CD4-positive, alpha-beta T cell treated with Interleukin-15 for 1 hour (primary cell): ENCODE measurements at places on chromosomes 3 and 15.
A peak's percentile ranks its signal among the peaks of the same experiment; 100 is the strongest.

DNA sequence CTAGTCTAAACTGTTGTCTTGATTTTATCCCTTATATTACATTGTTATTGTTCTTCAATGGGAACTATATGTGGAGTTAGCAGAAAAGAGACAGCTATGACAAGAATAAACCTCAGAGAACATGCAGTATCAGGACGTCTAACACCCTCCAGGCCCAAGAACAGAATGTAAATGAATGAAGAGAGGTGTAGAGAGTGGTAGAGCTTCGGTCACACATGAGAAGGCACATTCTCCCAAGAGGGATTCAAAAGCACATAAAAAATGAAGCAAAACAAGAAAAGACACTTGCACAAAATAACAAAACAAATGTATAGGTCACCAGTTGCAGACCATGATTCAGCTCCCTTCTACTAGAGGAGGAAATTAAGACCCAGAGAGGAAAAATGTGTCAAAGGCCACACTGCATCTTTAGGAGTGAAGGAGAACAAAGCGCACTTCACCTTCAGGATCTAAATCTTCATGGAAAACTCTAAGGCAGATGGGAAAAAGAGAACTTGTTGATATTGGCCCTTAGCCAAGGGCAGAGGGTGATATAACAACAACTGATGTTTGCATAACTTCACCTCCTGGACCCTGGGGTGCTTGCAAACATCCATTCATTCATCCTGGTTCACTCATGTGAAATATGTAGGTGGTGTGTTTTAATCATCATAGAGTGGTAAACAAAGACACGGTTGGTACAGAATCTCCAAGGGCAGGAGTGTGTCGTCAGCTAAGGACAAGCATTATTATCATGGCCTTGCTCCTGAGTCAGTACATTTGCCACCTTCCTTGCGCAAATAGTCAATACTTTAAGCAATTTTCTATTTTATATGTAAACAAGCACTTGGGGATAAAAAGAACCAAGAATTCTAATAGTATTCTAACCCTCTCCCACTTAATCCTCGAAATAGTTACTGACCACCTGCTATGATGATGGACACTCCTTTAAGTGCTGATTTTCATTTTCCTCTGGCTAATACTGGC is 8.8 kb downstream of the NEK10 start:
- DNase-seq = no peak

GRCh38 chr15:46413799-46414198 is 779.0 kb downstream of the SQOR start:
- no peak for DNase-seq

DNA sequence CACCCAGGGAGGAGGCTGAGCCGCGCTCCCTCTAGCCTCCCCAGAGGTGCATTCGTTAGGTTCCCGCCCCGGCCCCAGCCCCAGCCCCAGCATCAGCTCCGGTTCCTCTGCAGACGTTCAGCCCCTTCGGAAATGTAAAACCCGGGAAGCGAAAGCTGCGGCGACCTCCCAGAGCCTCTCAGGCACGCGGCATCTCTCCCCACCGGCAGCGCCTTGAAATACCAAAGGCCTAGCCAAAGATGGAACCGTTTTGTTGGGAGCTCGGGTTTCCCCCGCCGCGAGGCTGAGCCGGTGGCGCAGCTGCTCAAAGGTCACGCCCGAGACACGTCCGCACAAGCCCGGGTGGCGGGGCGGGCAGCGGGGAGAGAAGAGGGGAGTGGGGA is 77.8 kb upstream of the HES1 start:
- peak; percentile 32 for DNase-seq

- DNase-seq = no peak
Observed at GRCh38 chr3:188390343-188390718, 236.4 kb downstream of the LPP start.

DNA sequence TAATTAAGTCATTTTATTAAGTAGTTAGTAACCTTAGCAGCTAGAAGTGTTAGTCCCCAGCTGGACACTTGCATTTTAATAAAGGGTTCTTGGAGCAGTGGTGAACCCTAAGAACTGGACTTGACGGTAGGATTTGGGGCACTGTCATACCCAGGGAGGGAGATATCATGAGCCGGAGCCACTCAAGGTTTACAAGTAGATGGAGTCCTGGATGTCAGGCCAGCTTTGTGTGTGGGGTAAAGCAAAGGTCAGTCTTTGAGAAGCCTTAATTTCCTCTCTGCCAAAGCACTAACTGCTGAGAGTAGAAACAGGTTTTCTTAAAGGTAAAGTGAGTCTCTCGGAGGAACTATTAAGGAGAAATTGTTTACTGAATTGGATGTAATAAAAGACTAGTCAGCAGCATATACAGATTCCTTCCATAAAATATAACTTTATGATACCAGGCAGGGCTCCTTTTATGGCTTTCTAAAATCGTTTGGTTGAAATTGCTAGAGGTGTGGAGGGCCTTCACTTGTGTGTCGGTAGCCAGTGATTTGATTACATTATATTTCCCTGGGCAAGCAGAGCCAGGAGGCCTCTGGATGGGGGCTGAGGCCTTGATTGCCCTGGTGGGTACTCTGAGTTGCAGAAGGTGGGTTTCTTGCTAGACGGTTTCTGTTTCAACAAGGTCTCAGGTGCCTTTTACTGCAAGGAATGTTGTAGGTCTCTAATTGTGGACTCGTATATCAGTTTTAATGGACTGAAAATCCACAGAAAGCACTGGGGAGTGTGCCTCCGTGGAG is 23.1 kb downstream of the SQOR start:
- DNase-seq = no peak

GRCh38 chr3:71067977-71068654 is 515.4 kb downstream of the FOXP1 start:
- no peak for DNase-seq
